ENCODE measurements at places on chromosomes 5 and 9. TPM values are rescaled to one million over a fixed set of nuclear protein-coding genes. Genes with fewer than 3 reads are reported as not detected.

DNA sequence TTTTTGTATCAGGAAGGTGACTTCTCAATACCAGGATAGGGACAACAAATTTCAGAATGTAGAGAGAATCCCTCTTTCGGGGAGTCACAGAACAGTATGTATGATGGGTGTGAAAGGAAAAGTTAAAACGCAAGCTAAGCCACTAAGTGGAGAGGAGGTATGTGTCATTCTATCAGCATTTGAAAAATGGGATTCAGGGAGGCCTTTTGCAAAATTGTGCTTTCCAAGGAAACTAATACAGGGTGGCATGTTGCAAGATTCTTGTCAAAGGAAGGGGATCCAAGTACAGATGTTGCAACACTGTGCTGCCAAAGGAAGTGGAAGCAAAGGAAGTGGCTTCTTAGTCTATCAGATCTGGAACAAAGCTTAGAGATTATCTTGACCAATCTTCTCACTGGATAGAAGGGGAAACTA is 12.6 kb upstream of the TNIP1 start:
- DNase-seq = no peak

DNA sequence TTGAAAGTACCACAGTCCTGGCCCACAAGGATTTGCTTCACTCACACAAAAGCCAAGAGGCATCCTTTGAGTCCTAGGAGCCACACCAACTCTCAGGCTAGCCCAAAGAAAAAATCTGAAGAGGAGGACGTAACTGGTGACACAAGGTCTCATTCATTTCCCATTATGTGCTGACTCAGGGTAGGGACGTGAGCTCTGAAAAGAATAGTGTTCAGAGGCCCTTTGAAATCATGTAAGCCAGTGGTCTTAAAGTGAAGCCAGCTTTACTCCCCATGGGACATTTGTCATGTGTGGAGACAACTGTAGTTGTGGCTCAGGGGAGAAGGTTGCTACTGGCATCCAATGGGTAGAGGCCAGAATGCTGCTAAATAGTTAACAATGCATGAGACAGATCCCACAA is 332.4 kb downstream of the KCTD16 start:
- no peak for DNase-seq

- DNase-seq = no peak
Observed at GRCh38 chr5:96703995-96704394, 41.8 kb downstream of the CAST start.

DNA sequence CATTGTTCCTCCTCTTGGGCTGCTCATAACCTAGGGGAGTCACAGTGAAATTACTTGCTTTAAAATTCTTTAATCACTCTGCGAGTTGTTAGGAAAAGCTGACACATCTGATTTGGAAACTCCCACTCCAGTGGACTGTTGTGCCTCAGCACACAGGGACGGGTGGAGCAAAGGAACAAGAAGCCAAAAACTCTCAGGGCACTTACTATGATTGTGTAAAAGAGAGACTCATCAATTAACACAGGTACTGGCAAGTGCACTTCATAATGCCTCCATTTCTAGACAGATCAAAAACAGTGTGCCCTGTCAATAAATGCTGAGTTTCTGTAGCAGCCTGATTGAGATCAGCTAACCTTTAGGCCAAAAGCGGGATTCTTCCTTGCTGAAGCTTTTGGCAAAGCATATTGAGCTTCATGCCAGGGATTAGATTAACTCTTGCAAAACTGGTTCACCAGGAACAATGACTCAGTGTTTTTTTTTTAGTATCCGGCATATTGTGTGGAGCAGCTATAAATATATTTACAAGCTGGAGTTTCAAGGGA is 55.9 kb downstream of the TMC1 start:
- no peak for DNase-seq

DNA sequence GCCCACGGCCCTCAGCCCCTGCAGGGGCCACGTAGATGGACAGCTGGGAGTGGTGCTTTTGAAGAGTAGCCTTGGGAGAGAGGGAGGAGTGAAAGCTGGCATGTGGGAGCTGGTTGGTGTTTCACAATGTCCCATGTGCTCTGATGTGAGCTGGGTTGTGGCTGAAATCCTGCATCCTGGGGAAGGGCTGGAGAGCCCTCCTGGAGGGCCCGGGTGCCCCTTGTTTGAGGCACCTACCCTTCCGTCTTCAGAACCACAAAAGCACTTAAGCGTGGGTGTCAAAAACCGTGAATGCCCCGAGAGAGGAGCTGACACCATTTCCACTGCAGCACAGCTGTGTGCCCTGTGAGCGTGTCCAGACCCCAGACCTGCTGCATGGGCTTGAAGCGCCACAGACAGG is 199.1 kb upstream of the ZNF618 start:
- no peak for DNase-seq

- DNase-seq = no peak
Observed at GRCh38 chr9:130982636-130983358, 26.2 kb upstream of the LAMC3 start.

DNA sequence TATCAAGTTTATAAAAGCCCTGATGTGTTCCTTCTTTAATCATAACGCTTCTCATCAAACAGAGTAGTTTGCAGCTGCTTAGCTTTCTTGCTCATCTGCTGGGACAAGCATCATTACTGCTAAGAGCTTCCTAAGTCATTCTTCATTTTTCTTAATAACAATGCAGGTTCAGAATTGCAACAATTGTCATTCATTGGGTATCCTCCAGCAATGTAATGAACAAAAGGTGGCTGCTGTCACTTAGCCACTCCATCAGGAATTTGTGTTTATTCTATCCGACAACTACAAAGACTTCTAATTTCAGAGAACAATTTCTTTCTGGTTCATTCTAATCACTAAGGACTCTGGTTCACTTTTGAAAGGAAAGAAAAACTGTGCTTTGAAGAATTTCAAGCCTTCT is 836.7 kb upstream of the CDH10 start:
- no peak for DNase-seq

DNA sequence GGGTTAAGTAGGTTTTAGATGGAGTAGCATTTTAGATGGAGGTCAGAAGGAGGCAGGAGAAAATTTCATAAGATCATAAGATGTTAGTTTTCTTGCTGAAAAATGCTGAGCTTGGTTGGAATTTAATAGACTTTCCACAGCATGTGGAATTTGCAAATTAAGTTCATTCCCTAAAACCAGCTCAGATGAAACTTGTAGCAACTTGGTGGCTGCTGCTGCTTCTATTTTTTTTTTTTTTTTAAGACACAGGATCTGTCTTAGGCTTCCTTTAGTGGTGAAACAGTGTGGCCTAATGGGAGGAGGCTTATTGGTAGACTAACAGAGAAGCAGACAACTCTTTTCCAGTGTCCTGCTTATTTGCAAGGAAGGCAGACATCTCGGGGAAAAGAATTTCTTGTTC is 154.5 kb downstream of the AOPEP start:
- DNase-seq = no peak

- DNase-seq = no peak
Observed at GRCh38 chr9:76412638-76413037, 18.4 kb upstream of the RFK start.

DNA sequence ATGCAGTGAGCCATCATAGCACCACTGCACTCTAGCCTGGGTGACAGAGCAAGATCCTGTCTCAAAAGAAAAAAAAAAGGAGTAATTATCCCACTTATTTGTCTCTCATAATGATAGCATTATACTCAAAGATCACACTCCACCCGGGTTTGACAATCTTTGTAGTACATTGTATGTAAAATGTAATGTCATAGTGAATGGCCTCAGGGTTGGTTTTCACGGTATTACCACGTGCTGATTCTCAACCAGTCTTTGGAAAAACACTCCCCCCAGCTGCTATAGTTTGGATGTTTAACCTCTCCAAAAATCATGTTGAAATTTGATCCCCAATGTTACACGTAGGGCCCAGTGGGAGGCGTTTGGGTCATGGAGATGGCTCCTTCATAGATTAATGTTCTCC is 402.4 kb upstream of the GRAMD2B start:
- no peak for DNase-seq

Gene AK8
- 0.72 TPM for total RNA-seq

Gene PAM
- 787 TPM for total RNA-seq

Gene AHRR
- total RNA-seq = 1.9 TPM

Gene ADGRD2
- total RNA-seq = not detected

Gene TLE1
- 31.0 TPM for total RNA-seq
